Activated T-cell treated with anti-CD3 and anti-CD28 coated beads, Interleukin-2, amount 50 U/mL, for 4 hours (primary cell): ENCODE measurements at places on chromosomes 4 and X.
A peak's percentile ranks its signal among the peaks of the same experiment; 100 is the strongest.

GRCh38 chr4:2450394-2451035, 18.4 kb upstream of the RNF4 start:
- DNase-seq = no peak

DNA sequence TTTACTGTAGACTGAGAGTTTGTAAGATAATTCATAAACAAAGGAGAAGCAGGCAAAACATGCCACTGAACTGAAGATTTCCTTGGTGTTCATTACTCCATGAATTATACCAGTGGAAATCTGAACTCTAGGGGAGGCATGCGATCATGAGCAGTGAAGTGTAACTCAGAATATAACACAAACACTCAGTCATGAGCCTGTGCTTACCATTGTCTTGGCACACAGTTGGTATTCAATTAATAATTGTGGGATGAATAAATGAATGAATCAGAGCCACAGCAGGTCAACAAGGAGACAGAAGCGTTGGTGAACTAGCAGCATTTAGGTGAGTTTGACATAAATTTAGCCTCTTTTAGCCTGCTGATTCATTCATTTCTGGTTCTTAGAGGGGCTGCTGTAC, 263.5 kb upstream of the DKK2 start:
- no peak for DNase-seq

GRCh38 chr4:14247767-14248166, 620.2 kb upstream of the BOD1L1 start:
- no peak for DNase-seq

- no peak for DNase-seq
Observed at GRCh38 chrX:35122756-35123155, 180.2 kb downstream of the FAM47B start.

DNA sequence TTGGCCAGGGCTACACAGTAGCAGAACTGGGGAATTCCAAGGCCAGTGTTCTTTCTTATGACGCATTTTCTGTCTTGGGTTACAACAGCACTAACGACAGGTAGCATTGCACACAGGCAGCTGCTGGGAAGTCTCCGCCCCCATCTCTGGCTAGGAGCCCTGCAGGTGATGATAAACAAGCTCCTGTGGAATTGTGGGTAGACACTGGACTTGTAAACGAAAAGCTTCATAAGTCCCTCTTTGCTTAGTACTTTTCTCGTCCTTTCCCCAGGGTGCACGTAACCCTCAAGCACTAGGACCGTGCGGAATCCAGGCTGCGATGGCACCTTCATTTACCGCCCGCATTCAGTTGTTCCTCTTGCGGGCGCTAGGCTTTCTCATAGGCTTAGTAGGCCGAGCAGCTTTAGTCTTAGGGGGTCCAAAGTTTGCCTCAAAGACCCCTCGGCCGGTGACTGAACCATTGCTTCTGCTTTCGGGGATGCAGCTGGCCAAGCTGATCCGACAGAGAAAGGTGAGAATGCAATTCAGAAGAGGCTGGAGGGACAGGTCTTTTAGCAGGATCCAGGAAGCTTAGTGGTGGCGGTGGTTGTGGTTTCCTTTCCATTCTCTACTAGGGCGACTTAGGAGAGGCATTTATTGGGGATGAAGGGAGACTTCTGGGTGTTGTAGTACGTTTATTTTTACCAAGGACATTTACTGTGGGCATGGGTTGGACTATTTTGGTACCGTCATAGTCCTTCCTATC, at the start of gene FAAH2:
FAAH2 (plus strand) TSS at position 200 of the 745 bp plus-strand sequence; CDS start at position 320, 120 bp downstream.
- peak; percentile 54 for DNase-seq
